ENCODE measurements at places on chromosomes 12 and 14.

- no peak for DNase-seq
Observed at GRCh38 chr12:132601171-132601883, 9.1 kb downstream of the LRCOL1 start.

- no peak for DNase-seq
Observed at GRCh38 chr14:102164241-102164641, 24.5 kb downstream of the WDR20 start.

DNA sequence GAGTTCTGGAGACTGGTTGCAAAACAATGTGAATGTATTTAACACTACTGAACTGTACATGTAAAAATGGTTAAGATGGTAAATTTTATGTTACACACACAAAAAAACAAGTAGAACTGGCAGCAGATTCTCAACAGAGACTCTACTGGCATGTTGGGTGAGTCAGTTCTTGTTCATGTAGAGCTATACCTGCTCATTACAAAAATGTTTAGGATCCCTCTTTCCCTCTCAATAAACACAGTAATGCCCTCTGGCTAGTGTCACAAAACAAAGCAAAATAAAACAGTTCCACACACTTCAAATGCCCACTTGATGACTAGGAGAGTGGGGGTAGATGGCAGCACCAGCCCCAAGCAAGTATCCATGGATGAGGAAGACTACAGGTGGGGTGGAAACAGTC, 13.7 kb upstream of the ZNF740 start:
- no peak for DNase-seq

DNA sequence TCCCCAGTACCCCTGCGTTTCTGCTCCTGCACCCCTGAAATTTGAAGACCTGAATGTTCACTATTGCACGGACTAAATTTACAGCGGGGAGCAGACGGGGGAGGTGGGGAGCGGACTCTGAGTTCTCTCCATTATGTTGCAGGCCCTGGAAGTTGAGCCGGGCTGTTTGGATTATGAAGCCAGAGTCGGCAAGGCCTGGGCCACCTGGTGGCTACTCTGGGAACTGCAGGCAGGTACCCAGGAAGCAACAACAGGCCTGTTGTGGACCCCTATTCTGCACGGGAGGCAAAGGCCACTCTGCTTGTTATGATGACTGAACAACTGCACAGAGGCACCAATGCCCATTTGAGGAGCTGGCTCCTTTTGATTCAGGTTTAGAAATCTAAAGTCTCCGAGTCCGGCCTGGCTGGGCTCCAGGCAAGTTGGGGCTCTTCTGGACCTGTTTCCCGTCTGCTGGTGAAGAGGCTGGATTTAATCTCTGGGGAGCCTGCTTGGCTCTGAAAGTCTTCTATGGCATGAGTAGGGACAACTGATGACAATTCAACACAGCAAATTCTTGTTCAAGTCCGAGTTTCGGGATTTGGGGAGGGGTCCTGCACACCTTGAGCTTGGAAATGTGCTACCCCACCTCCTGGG, 34.1 kb upstream of the FAM181A start:
- DNase-seq: peak; percentile 59

GRCh38 chr14:61570549-61571290, 124.6 kb upstream of the HIF1A start:
- no peak for DNase-seq

GRCh38 chr12:114623737-114624136, 60.2 kb downstream of the TBX3 start:
- no peak for DNase-seq

DNA sequence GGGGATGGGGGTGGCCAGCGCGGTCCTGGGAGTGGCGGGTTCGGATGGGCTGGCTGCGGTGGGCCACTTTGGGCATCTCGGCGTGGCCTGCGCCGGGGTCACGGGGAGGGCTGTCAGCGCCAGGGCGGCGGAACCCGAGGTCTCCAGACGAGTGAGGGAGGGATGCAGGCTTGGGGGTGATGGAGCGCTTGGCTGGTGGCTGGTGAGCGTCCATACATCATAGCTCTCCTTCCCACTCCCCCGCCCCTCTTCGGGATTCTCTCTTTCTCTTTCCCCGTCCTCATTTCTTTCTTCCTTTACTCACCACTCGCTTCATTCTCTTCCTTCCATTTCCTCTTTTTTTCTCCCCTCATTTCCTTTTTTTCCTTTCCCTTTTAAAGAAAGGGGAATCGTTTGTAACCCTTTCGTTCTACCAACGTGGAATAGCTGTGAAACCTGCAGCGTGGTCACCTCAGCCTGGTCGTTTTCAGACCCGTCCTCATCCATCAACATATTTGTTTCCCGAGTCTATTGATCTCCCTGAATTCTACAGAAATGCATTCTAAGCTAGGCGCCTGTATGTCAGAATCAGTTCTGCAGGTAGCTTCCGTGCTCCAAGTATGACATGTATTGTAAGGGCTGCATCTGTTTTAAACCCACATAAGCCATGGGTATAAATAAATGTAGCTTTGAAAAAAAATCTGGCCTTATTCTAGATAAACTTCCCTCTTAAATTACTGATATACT, 260.3 kb upstream of the E2F7 start:
- DNase-seq: no peak

DNA sequence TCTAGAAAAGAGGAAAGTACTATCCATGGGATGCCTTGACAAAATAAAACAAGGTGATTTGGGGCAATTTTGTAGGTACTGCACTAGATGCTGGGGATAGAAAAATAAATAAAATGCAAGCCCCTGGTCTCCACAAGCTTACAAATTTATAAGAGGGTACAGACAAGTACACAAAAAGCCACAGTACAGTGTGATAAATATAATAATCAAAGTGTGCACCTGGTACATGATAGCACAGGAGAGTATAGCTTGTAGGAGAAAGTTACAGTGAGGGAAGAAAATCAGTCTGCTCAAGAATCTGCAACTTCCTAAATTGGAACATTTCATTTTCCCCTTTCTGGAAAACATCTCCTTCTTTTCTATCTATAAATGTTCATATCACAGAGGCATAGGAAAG, 3.0 kb upstream of the SSTR1 start:
- DNase-seq: no peak

- peak; percentile 32 for DNase-seq
Observed at GRCh38 chr14:90815822-90816662, at the start of gene TTC7B. TTC7B (minus strand) TSS chr14:90816430; CDS start chr14:90816295, 135 bp downstream.

DNA sequence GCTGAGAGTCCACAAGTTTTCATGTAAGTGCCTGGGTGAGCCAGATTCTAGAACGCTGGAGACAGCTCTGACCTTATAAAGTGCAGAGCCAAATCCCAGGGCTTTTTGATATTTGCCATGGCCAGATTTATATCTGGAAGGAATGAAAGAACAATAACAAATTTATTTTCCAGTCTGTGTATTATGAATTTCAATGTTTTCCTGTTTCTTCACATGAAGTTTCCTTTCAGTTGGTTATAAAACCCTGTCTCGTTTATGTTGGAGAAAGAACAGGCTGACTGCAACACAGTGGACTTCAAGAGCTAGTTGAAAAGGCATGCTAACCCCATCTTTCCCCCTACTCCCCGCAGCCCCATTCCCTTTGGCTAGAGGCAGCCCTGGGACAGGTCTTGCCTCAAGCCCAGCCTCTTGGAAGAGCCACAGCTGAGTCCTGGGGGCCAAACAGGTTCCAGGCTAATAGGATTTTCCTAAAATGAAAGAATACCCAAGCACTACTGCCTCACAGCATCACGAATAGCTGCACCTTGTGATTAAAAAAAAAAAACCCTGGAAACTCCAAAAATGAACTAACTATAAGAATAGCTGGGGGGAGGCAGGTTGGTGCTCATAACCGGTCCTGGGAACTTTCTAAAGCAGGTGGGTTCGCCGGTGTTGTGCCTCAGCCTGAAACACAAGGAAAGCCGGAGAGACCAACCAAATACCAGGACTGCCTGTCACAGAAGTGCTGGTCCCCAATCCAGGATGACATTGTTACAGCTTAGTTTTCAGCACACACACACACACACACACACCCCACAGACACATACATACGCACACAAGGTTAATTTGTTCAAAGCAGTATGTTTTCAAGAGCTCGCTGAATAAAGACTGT, 1.5 kb downstream of the FBLN5 start:
- no peak for DNase-seq

DNA sequence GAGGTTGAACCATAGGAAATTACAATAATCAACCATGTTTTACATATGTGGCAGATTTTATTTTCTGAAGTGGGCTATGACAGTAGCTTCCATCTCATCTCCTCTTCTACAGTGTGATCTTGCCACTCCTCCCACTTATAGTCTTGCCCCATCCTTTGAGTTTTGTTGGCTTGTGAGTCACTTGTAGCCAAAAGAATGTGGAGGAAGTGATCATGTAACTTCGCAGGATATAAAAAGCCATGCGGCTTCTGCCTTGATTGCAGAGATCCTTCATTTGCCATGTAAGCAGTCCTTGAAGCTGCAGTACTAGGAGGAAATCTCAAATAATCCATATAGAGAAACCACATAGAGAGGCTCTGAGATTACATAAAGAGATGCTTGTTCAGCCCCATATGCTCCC, 13.7 kb upstream of the ZNF84 start:
- no peak for DNase-seq

- no peak for DNase-seq
Observed at GRCh38 chr12:26554332-26554731, 278.7 kb downstream of the ITPR2 start.

- no peak for DNase-seq
Observed at GRCh38 chr12:127431177-127431576, 835.8 kb upstream of the TMEM132C start.

DNA sequence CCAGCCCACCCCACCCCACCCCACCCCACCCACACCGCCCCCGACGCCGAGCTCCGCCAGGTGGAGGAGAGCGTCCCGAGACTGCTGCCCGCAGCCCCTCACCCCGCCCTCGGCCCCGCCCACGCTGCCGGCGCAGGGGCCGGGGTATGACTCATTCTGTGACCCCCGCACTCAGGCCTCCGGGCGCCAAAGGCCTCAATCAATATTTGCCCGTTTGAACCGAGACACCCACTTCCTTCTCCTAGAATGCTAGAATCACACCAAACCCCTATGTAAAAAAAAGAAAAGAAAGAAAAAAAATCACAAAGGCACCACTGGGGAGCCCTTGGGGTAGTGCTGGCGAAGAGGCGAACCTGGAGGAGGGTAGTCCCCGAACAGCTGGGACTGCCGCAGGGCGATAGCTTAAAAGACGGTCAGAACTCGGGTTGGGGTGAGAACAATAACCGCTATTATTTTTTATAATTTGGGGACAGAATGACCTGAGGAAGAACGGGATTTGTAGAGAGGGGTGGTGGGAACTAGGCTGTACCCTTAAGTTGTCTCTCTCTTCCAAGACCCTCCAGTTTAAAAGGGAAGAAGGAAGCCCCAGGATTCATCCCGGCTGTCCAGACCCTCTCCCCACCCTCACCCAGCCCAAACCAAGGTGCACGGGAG, 894 bp downstream of the KRT8 start:
- DNase-seq: no peak

- DNase-seq: peak; percentile 64
Observed at GRCh38 chr12:6534945-6535696, 804 bp downstream of the GAPDH start.

DNA sequence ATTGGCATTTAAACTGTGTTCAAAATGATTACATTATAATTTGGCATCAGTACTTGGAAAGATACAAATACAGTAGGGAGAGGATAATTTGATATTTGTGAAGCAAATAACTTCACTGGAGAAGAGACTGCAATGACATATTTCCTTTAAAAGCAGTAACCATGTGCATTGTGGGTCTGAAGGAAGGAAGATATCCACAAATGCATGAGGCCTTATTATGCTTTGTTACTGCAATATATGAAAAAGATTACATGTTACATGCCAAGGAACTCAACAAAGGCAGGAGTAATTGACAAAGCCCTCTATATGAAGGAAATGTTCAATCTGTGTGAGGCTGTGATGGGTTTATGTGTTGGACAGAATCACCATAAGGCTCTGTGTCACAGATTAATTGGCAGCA, 391.5 kb downstream of the APAF1 start:
- DNase-seq: no peak

- peak; percentile 47 for DNase-seq
Observed at GRCh38 chr12:55736780-55737580, 5.9 kb upstream of the GDF11 start.

GRCh38 chr14:89730687-89731086, 223.8 kb downstream of the EFCAB11 start:
- DNase-seq: no peak

DNA sequence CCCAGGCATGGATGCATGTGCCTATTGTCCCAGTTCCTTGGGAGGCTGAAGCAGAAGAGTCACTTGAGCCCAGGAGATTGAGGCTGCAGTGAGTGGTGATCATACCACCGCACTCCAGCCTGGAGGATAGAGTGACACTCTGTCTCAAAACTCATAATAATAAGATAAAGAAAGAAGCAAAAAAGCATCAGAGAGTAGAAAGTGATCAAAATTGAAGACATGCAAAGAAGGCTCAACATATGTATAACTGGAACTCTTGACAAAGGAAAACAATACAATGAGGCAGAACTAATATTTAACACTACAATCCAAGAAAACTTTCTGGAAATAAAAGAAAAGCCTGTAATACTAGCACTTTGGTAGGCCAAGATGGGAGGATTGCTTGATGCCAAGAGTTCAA, 48.3 kb upstream of the COCH start:
- no peak for DNase-seq

- DNase-seq: no peak
Observed at GRCh38 chr14:46488374-46488773, 163.2 kb downstream of the RPL10L start.

DNA sequence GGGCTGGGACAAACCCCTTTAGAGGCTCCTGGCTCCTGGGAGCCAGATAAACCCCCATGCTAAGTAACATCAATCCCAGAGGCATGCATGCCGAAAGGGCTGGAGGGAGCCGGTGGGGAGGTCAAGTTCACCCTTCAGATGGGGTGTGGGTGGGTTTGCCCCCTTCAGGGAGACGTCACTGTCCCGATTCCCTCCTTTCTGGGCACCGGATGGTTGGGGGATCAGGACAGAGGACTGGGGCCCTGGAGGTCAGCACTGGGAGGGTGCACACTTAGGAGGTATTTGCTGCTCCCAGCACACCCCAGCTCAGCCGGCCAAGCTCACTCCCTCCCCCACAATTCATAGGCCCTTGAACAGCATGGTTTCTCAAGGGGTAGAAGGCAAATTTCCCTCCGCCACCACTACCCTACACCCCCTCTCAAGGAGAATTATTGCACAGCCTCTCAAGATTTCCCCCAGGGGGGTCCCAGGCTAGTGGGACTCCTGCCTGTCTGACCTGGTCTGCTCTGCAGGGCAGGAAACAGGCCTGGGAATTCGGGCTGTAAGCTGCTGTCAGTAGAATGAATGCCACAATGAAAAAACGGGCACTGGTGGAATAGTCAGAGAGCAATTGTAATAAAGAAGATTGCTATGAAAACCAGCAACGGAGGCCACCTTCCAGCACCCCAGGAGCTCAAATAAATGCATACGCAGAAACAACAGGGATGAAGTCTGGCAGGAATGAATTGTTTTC, 63.5 kb downstream of the GALNT16 start:
- DNase-seq: no peak

GRCh38 chr14:36659822-36660735, 1.6 kb upstream of the PAX9 start:
- DNase-seq: no peak

DNA sequence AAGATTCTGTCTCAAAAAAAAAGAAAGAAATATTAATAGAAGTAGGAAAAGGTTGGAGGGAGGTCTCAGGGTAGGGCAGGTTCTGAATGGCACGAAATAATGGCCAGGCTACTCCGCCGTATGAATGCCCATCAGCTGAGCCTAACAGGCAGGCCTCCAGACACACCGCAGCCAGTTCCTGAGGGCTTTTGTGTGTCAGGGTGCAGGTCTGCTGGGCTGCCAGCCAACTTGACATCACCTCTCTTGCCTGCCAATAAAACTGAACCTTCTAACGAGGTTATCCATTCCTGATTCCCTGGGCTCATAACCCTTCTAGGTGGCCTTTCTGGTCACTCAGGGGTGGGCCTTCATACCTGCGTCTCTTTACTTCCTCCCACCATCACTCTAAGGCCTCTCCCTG, 3.0 kb downstream of the IFI27 start:
- no peak for DNase-seq

Data from hematopoietic multipotent progenitor cell treated with erythropoietin and hydrocortisone succinate and interleukin-3 and kit ligand, for 15 days (in vitro differentiated cells).